Stimulated activated CD4-positive, alpha-beta T cell treated with anti-CD3 and anti-CD28 coated beads, Interleukin-15, amount 100 ng/mL, for 1 hour (primary cell): ENCODE measurements at places on chromosomes 16 and 17.

DNA sequence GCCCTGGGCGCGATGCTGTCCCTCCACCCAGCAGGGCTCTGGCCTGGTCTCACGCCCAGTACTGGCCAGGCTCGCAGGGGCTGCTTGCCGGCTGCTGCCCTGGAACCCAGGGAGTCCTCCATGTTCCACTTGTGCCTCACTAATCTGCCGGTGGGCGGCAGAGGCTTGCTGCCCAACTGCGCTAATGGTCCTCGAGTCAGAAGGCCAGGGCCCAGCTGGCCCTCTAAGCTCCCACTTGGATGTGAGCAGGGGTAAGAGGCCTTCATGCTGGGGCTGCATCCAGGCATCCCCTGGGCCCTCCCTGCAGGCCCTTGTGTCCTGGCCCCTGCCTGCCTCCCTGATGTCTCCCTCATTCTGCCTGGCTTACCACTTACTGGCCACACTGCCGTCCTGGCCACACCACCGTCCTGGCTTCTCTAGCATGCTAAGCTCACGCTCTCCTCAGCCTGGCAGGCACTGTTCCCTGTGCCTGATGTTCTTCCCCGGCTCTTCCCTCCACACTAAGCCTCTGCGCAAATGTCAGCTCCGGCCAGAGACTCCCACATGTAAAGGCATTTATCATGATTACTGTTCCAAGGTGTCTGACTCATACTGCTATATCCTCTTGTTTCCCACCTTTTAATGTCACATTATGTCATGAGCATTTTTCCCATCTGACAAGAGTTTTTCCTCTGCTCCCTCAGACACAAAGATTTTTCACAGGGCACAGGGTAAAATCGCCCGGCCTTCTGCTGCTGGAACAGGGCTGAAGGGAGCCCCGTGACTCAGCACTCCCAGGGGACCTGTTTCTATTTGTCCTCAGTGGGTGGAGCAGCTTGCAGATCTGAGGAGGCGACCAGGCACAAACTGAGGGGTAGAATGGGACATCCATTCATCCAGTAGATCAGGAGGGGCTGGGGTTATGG, 15.9 kb downstream of the B9D1 start:
- no peak for DNase-seq

DNA sequence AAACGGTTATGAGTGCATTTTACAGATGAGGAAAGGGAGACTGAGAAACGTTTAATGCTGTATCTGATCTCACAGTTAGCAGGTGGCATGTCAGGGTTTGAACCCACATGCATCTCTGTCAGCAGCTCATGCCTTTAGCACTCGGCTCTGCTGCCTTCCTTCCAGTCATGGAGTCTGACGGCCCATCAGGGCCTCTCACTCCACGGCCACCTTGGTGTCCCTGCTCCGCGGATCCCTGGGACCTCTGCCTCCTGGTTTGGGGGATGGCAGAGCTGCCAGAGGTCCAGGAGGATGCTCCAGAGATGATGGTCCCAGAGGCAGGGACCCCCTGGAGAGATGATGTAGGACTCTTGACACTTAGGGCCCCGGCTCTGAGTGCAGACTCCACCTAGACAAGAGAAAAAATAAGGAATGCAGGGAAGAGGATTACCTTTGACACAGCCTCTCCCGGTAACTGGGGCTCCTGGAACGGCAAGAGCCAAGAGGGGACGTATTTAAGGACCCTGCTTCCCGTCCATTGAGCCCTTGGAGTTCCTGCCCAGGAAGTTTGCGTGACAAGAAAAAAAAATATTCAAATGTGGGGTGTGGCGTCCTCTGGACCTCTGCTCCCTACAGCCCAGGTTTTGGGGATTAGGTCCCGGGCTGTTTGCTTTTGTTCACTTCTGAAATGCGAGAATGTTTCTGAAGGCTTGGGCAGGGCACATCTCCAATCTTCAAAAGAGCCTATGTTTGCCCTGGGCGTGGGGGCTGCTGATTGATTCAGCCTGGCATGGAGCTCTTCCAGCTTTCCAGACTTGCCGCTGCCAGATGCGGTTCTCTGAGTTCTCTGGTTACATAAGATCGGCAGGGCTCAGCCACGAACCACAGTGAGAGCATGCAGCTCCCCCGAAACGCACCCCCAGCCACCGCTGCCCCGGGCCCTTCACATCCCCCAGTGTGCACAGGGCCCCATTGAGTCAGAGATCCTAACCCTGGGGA, at the start of gene ALDH3A1:
ALDH3A1 (minus strand) TSS at position 470 of the 978 bp plus-strand sequence. CDS start 3,169 bp downstream, outside the sequence.
- DNase-seq = no peak

DNA sequence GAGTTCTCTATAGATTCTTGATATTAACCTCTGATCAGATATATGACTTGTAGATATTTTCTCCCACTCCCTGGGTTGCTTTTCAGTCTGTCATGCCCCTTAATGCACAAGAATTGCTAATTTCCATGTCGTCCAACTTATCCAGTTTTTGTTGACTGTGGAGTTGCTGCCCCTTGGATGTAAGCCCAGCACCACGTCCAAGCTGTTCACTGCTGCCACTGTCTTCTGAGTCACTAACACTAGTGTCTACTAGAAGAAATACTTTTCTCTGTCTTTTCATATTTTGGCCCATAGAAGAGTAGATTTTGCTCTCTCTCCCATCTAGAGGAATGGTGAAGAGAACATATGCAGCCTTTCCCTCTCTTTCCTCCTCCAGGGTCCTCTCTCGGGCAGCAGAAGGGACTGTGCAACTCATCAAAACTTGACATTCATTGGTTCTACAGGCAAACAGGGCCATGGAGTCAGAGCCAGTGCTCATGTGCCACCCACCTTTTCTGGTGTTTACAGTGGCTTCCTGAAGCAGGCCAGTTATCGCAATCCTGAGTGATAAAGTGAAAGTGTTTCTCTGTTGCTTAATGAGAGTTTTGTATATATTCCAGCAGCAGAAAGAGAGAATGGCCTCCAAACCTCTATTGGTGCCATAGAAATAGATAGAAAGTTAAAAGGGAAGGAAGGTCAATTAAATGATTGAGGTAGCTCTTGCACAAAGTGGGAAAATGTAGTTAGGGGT, 22.6 kb upstream of the PMP22 start:
- no peak for DNase-seq

DNA sequence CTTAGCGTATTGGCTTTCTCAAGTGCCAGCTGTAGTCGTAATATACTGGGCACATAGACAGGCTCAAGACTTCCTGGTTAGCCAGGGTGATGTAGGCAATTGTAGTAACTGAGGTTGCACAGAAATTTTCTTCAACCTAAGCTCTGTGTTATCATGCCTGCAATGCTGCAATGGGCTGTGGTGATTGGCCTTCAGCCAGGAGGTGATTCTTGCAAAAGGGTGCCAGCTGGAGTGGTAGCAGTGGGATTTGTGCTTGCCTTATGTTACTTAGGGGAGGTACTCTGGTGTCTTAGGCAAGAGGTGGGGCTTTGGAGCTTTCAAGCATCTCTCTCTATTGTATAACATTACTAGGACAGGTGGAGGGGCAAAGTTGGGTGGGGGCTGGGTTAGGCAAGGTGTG, 495.1 kb downstream of the CDH11 start:
- no peak for DNase-seq

DNA sequence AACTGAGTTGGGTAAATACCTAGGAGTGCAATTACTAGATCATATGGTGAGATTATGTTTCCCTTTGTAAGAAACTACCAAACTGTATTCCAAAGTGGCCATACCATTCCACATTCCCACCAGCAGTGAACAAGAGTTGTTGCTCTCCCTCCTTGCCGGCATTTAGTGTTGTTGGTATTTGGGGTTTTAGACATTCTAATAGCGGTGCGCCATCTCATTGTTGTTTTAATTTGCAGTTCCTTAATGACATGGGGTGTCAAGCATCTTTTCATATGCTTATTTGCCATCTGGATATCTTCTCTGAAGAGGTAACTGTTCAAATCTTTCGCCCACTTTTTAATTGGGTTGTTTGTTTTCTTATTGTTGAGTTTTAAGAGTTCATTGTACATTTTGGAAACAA, 164.2 kb upstream of the LHX1 start:
- DNase-seq = no peak

DNA sequence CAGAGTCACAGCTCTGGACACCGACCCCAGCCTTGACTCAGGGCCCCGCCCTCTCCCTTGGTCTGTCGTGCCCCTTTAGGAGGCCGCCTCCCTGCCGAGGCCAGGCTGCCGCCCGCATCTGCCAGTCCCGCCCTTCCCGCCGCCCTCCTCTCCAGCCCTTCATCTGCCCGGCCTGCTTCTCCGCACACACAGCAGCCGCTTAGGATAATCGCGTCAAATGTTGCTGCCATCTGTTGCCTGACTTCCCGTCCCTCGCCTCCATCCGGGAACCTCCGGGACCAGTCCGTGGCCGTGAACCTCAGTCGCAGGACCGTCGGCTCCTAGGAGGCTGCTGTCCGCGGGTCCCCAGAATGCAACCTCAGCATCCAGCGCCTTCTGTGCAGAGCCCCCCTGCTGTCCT, 11.9 kb downstream of the GSE1 start:
- DNase-seq = no peak

GRCh38 chr17:38454532-38454931, 26.3 kb downstream of the ARHGAP23 start:
- DNase-seq = no peak

- DNase-seq = no peak
These were observed 43.3 kb downstream of the ACTG1 start for GRCh38 chr17:81469266-81469665.

- DNase-seq = no peak
These were observed 2.9 kb downstream of the TMEM170A start for GRCh38 chr16:75461575-75461974.

- no peak for DNase-seq
These were observed 143.1 kb upstream of the SDK2 start for GRCh38 chr17:73787076-73788059.

DNA sequence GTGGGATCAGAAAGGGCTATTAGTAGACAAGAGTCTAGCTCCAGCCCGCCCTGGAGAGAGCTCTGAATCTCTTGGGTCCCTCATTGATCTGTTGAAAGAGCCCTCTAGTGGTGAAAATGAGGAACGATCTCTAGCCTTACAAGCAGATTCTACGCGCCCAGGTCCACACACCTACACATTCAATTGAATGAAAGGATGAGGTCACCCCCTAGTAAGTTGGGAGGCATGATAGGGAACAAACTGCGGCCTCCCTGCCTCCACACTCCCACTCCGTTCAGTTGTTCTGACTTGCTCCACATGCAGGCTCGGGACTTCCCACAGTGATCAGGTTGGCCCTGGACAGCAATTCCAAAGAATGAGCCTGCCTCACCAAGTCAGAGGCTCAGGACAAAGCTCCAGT, 2.9 kb upstream of the CACNG3 start:
- no peak for DNase-seq

DNA sequence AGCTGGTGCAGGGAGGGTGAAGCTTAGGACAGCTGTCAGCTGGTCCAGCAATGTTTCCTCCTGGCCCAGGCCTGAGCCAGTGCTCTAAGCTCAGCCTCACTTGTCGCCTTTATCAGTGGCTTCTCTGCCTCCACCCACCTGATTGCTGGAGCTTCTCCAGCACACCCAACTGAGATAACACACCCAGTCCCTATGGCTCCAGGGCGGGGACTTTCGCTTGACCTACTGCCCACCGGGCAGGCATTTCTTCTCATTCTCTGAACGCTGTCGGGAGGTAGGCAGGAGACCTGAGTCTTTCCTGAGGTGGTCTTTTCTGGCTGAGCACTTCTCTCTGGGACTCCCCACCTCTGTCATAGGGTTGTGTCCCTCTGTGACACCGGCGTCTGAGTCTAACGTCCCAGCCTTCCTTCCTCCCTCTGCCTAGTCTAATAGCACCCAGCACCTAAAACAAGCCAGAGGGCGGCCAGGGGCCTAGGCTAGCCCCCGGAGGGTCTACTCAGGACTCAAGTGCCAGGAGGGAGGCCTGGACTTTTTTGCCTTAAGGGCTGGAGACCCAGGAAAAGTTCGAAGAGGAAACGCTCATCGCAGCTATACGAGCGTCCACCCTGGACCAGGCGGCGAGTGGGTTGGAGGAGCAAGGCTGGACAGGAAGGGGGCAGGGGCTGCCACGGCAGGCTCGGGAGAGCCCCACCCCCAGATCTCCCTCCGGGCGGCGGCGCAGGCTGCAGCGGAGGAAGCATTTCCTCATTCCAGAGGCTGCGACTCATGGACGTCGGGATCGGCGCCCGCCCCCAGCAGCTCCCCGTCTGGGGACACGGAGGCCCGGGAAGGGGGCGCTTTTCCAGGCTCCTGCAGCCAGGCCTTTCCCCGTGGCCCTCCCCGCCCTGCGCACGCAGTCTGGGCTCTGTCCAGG, 756 bp downstream of the TAX1BP3 start:
- no peak for DNase-seq

DNA sequence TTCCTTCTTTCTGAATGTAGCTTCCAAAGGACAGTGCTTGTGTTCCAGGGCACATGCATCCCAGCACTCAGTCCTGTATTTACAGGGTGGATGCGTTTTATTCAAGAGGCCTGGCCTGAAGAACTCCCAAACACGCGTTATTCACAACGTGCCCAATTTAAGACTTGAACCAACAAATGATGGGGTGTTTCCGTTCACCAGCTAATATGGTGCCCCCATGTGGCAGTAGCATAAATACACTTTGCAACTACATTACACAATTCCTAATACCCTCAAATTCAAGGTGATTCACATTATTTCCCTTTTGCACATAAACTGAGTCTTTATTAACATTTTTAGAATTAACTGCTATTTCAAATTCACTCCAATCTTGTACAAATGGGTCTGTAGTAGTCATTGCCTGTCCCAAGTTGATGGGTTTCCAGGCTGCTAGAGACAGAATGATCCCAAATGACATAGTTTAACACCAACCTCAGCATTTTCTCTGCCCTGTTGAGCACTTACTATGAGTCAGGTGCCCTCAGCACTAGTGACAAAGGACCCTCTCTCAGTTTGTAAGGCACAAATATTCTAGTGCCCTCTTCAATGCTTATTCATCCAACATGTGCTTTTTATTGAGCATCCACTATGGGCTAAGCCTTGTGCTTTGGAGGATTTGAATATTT, 26.9 kb downstream of the HSD17B2 start:
- DNase-seq = no peak

DNA sequence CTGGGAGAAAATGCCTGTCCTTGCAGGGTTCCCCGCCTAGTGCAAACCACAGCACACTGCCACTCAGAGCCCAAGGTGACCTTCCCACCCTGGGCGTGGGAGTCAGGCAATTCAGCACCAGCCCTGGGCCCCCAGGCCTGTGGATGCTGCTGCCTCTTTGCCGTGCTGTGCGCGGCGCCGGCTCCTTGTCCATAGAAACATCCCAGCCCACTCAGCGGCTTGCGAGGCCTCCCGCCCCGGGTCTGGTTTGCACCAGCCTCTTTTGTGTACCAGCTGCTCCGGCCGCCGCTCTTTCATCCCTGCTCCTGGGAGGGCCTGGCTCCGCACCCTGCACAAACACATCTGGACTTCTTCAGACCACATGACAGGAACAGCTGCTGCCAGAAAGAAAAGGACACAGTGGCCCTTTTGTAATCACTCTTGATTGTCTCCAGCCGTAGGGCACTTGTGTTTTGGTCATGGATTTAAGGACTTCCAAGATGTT, 75.4 kb upstream of the SDK2 start:
- no peak for DNase-seq
